ENCODE measurements at places on chromosomes 4 and X.

GRCh38 chr4:67680581-67681222, 20.3 kb downstream of the UBA6 start:
- H3K36me3 ChIP-seq = peaks cover 4% of the 10 kb centered on the region
- H3K4me1 ChIP-seq = no peaks in the 10 kb centered on the region
- no peak overlapping the region for H3K4me3 ChIP-seq
- no peaks in the 10 kb centered on the region for H3K27me3 ChIP-seq
- DNase-seq = no peak

DNA sequence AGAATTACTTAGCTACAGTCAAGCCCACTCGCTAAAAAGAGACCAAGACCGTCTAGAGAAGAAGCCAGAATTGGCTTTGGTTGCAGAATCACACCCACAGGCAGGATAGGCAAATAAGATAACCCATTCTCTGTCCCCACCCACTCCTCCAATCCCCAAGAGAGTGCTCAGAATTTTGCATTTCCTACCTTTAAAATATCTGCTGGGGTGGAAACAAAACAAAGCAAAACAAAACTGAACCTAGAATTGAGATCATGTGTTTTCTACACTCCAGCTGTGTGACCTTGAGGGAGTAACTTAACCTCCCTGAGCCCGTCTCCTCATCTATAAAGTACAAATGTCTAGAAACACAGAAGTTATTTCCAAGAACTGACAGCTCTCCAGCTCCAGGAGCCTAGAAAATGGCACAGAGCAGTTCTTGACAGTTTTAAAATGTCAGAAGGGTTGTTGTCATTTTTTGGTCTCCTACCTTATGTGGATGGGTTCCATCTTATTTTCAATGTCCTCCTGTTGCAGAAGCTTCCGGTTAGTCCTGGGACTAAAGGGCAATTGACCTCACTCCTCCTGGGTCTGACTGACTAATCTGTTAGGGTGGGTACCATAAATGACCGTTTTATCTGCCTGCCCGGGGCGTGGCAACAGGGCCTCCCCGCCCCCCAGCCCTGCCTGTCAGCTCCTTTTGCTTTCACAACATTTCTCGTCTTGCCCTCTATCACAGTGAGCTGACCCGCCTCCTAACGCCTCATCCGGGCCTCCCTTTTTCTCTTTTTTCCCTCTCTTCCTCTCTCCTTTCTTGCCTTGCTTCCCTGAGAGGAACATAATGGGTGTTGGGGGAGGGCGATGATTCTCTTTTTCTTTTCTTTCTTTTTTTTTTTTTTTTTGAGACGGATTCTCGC, 114.0 kb downstream of the RBM47 start:
- DNase-seq = no peak
- no peak overlapping the region for H3K4me3 ChIP-seq
- H3K4me1 ChIP-seq = peaks cover 6% of the 10 kb centered on the region
- H3K27ac ChIP-seq = no peak overlapping the region

DNA sequence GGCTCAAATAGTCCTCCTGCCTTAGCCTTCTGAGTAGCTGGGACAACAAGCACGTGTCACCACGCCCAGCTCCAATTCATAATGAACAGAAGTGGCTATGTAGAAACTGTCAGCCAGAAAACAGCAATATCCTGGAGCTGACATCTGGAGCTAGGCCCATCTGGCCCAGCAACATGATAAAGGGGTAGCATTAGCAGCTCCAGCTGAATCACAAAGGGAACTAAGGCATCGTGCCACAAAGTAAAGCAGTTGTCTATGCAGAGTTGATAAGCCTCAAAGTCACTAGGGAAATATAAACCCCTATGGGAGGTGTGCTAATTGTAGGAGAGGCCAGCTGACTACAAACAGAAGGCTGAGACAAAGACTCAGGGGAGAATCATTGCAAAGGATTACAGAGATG, 270.5 kb upstream of the GPC4 start:
- H3K27me3 ChIP-seq = no peaks in the 10 kb centered on the region
- peaks cover 2% of the 10 kb centered on the region for H3K4me1 ChIP-seq
- no peak for DNase-seq
- H3K27ac ChIP-seq = no peak overlapping the region
- no peak overlapping the region for H3K4me3 ChIP-seq

DNA sequence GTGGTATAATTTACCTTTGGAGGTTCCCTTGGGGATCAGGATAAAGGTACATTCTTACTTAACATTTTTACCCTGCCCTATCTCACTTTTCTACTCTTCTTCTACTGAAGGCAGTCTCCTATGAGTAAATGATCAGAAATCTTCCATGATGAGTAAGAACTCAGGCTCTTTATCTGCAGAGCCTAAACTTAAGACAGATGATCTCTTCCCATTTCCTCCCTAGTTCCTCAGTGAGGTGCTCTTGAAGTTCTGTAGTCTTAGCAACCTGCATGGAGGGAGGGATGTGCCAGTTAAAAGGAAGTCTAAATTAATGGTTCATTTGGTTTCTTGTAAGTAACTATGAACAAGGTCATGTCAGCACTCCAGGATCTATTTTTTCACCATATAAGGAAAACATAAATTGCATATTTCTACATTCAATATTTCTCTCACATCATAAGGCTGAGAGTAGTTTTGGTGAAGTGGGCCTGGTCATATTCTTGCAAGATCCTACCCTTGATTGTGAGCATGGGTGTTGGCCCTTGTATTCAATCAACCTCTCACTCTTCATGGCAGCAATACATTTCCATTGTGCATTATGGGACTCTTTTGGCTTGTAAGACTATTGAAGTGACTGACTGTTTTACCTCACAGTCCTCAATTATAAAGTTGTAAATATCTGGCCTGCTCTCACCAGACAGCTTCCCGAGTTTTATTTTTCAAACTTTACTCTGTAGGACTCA, 295.5 kb downstream of the SLC7A11 start:
- H3K4me1 ChIP-seq = no peaks in the 10 kb centered on the region
- no peak overlapping the region for H3K27ac ChIP-seq
- no peak overlapping the region for H3K4me3 ChIP-seq

GRCh38 chr4:38993683-38994082, 38.5 kb downstream of the TMEM156 start:
- H3K27ac ChIP-seq = no peak overlapping the region
- no peak overlapping the region for H3K4me3 ChIP-seq
- H3K4me1 ChIP-seq = no peaks in the 10 kb centered on the region
- H3K36me3 ChIP-seq = no peaks in the 10 kb centered on the region
- no peaks in the 10 kb centered on the region for H3K27me3 ChIP-seq

- no peak for DNase-seq
- H3K36me3 ChIP-seq = no peaks in the 10 kb centered on the region
- H3K27me3 ChIP-seq = no peaks in the 10 kb centered on the region
Measured at GRCh38 chr4:181345931-181346330, 897.3 kb upstream of the TENM3 start.

GRCh38 chr4:107468156-107468555, 251.9 kb downstream of the PAPSS1 start:
- no peak for DNase-seq
- no peaks in the 10 kb centered on the region for H3K36me3 ChIP-seq
- H3K27ac ChIP-seq = no peak overlapping the region
